ENCODE measurements at places on chromosomes 13 and 19.

DNA sequence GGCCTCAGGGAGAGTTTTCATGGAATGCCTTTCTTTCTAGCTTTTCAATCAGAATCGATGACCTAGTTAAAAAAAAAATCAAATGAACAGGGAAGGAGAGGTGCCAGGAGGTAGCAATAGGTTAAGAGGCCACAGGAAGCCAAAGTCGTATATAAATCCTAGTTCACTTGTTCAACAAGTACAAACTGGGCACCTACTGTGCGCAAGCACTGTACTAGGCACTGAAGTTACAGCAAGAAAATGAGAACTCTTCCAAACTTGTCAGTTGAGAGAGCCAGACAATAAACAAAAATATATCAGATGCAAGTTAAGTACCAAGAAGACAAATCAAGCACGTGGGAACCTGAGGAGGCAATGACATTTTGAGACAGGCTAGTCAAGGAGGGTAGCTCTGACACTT is 6.1 kb downstream of the SUGP2 start:
- no peak for DNase-seq

GRCh38 chr13:91133941-91134802 is 213.3 kb upstream of the MIR17HG start:
- DNase-seq: peak; percentile 71

GRCh38 chr13:100619940-100620339 is 31.4 kb upstream of the GGACT start:
- no peak for DNase-seq

- DNase-seq: no peak
These were observed 6.0 kb downstream of the MIR17HG start for GRCh38 chr13:91353494-91353893.

DNA sequence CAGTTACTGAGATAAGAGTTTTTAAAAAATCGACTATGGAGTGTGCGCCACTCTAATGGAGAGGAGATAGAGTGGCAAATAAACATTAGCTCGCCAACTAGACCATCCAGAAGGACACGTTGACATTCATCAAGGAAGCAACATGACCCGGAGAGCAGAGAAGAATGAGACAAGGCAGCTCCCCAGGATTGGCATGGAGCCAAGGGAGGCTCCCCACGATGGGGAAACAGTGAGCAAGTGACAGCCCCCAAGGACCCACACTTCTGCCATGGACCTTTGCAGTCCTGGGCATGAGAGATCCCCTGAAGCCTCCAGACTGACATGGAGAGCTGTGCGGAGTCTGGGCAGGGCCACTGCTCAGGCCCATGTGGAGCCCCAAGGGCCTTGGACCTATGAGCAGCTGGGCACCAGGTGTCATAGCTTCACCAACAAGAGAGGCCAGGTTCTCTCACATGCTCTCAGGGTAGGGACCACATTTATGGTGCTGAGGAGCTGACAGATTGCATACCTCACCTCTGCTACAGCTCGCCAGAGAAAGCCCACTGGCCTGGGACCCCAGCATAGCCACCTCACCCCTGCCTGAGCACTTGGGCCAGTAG is 6.7 kb downstream of the SIGLEC6 start:
- DNase-seq: no peak

DNA sequence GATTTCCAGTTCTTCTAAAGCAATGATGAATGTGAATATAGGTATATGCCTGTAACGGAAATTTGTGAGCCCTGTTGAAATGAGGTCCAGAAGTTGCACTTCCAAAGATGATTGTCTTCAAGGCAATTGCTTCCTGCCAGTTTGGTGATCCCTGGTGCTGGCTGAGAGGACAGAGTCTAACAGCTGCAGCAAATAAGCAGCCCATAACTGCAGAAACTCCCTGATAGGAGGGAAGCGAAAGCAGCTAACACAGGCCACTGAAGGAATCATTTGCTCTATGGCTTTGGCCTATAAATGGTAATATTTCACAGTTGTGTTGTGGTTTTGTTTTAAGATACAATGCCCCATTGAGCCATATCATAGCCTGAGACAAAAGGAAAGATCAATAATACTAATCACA is 451.5 kb upstream of the MIR17HG start:
- no peak for DNase-seq

- DNase-seq: peak; percentile 29
These were observed at the start of gene GPI for GRCh38 chr19:34364830-34365462. TSS of gene GPI (plus strand) at chr19:34365196. CDS start at chr19:34365267, 71 bp downstream.

DNA sequence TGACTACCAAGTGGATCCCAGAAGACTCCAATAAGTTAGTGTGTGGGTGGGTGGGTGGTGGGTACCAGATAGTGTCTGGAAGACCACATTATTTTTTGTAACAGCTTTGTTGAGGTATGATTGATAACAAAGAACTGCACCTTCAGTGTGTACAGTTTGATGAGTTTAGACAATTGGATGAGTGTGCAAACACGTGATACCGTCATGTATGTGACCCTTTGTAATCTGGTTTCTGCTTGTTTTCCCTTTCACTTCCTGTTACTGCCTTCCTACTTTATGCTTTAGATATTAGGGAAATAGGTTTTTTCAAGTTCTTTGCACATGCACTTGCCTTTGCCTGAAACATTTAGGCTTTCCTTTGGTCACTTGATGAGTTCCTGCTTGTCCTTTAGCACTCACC is 8.5 kb downstream of the RPL21 start:
- no peak for DNase-seq

DNA sequence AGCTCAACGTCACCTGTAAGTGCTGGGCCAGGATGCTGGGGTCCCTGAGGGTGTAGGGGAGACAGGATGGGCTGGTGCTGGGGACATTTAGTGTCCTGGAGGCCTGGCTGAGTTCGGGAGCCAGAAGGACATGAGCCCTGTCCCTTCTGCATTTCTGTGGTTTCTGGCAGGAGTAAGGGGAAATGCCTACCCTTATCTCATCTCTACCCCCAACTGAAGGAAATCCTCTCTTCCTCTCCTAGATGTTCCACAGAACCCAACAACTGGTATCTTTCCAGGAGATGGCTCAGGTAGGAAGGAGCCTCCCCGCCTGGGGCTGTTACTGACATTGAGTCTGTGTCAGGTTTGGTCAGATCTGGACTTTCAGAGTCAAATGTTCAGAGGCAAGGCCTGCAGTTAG is 1.2 kb downstream of the CD33 start:
- DNase-seq: no peak

- DNase-seq: no peak
These were observed 4.2 kb downstream of the SNRPA start for GRCh38 chr19:40755248-40755624.

DNA sequence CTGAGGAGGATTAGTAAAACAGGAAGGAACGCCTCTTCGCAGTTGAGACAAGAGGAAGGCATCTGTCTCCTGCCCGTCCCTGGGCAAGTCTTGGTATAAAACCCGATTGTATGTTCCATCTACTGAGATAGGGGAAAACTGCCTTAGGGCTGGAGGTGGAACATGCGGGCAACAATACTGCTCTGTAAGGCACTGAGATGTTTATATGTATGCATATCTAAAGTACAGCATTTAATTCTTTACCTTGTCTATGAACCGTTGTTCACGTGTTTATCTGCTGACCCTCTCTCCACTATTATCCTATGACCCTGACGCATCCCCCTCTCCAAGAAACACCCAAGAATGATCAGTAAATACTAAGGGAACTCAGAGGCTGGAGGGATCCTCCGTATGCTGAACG is 722 bp upstream of the TIMM50 start:
- no peak for DNase-seq

DNA sequence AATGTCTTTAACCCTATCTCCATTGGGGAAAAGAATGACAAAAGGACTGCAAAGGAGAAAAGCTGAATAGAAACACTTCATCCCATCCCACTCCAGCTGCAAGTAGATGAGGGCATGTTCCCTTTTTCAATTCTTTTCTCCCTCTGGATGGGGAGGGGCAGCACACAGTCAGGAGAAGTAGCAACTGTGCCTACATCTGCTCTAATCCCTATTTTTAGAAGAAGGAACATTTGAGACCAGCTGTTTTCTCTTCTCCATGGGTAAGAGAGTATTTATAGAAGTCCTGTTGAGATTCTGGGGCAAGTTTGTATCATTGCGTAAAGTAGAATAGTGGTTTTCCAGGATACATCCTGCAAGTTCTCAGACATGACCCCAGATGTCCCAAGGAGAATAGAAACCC is 9.3 kb upstream of the GTF3A start:
- no peak for DNase-seq

- DNase-seq: peak; percentile 95
These were observed 8.0 kb downstream of the MYO1F start for GRCh38 chr19:8569066-8569771.

- DNase-seq: no peak
These were observed 379.8 kb downstream of the DLEU7 start for GRCh38 chr13:50463719-50464118.

DNA sequence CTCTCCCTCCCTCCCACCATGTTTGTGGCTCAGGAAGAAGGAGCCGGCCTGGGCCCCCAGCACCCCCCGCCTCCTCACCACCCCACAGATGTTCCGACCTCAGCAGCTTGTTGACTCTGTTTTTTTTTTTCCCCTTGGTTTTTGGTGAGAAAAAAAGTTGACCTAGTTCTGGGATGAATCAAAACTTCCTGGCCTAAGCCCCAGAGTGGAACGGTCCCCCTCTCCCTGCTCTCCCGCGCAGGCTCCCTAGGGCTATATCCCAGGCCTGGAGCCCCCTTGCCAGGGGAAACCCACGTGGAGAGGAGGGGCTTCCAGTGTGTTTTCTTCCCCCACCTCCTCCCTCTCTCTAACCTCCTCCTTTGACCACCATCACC is 4.0 kb downstream of the COL5A3 start:
- DNase-seq: peak; percentile 87

GRCh38 chr13:24221007-24221406 is 60.5 kb downstream of the SPATA13 start:
- no peak for DNase-seq

DNA sequence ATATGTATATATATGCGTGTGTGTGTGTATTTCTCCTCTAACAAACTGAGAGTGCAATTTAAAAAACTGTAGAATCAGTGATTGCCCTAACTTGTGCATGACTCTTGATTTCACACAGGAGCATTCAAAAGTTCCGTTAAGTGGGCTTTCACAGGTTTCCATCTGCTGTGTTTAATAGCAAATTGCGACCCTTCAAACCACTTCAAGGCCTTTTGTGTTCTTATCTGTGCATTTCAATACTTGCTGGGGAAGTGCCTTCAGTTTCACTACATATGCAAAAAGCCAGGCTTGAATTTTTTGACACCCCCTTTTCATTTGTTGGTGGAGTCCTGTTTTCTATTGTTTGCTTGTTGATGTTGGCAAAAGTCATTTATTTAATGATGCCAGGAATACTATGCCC is 158.0 kb downstream of the TM9SF2 start:
- no peak for DNase-seq

All from fibroblast of mammary gland (primary cell).